Esophagus squamous epithelium (tissue), 5 donors: ENCODE measurements at places on chromosomes 13 and 19. TPM values are rescaled to one million over a fixed set of nuclear protein-coding genes. Genes with fewer than 3 reads are reported as not detected.
A peak's percentile ranks its signal among the peaks of the same experiment; 100 is the strongest.

DNA sequence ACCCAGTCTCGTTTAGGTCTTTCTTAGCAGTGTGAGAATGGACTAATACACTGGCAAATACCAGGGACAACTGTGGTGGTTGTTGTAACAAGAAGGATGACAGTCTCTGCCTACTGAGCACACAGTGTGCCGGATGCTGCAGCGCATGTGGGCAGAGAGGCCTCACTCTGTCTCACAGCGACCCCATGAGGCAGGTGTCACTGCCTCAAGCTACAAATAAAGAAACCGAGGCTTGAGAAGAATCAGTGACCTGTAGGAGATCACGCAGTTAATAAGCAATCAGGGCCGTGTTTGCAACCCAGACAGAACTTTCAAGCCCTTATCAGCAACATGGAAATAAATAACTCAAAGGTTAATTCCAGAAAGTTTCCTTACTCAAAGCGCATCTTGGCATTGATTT is 40.5 kb upstream of the GAS6 start:
- no peak overlapping the region for H3K4me3 ChIP-seq
- peaks cover 7% of the 10 kb centered on the region for H3K4me1 ChIP-seq
- peak overlapping the region; percentile 55 for H3K27ac ChIP-seq
- peaks cover 6% of the 10 kb centered on the region for H3K27me3 ChIP-seq

DNA sequence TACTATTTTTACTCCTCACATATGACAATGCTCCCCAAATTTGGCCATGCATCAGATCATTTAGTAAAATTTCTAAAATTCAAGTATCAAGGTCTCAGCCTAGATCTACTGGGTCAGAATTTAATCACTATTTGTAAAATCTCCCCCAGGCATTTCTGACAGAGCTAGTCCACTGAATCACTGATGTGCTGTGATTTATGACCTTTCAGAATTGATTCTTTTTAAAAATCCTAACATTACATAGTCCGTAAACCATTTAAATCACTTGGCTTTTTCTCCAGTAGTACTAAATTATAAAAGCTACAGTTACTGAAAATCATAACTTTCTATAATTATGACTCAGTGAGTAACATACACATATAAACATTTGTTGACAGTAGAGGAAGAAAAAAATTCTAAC is 92.8 kb upstream of the RAP2A start:
- no peak for DNase-seq
- no peaks in the 10 kb centered on the region for H3K36me3 ChIP-seq
- no peak overlapping the region for H3K27ac ChIP-seq
- H3K4me1 ChIP-seq = peaks cover 13% of the 10 kb centered on the region

DNA sequence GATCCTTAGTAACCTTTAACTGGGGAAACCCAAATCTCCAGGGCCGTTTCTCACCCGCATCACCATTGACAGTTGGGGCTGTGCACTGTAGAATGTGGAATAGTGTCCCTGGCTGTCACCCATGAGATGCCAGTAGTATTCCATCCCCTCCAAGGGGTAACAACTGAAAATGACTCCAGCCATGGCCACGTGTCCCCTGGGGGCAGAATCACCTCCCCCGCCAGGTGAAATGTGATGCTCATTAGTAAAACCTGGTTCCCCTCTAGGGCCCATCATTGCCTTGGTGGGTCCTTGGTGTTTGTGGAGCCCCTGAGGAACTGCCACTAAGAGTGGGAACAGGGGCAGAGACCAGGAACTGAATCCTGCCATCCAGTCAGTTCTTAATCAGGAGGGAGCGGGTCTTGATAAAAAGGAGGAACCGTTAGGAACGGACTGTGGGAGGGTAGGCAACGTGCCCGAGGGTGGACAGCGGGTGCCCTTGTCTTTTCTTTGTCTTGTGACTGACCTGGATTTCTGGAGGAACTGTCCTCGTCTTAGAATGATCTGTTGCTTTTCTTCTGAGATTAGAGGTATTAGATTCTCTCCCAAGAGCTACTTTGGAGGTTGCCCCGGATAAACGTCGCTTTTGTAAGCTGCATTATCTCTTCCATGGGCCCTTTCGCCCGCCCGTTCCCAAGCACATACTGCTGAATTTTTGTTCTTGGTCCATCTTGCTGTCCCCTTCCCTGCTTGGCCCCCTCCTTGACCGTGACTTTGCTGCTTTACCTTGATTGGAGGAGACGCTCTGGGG is 3.5 kb downstream of the MYO9B start:
- no peaks in the 10 kb centered on the region for H3K36me3 ChIP-seq
- H3K4me1 ChIP-seq = peaks cover 25% of the 10 kb centered on the region

DNA sequence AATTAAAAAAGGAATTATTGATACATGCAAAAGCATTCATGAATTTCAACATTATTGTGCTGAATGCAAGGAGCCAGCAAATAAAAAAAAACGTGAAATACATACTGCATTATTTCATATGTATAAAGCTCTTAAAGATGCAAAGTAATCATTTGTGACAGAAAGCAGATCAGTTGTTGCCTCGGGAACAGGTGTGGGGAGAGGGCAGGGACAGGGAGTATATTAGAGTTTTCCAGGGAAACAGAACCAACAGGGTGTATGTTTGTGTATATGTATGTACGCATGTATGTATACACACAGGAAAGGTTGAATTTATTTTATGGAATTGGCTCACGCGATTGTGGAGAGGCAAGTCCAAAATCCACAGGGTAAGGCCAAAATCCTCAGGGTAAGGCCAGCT is 502.9 kb upstream of the ARGLU1 start:
- no peaks in the 10 kb centered on the region for H3K27me3 ChIP-seq
- no peak overlapping the region for H3K27ac ChIP-seq
- no peaks in the 10 kb centered on the region for H3K4me1 ChIP-seq
- no peak for DNase-seq
- no peaks in the 10 kb centered on the region for H3K36me3 ChIP-seq

DNA sequence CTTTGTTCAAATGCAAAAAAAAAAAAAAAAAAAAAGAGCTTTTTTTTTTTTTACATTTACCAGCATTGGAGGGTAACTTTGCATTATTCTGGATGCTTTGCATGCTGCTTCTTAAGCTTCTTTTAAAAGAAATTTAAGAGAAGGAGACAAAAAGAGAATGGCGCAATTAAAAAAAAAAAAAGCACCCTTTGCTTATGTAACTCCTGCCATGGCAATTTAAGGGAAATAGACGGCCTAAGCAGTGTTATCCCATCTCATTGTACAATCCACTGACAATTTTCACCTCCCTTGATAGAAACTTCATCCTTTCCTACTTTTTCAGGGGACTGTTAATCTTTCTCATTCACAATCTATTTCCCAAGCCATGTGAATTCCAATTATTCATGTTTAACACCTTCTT is 129.8 kb downstream of the KCTD12 start:
- H3K36me3 ChIP-seq = no peaks in the 10 kb centered on the region
- DNase-seq = no peak
- H3K4me3 ChIP-seq = no peak overlapping the region
- no peak overlapping the region for H3K27ac ChIP-seq
- no peaks in the 10 kb centered on the region for H3K27me3 ChIP-seq

GRCh38 chr19:3721131-3721886 is 13.1 kb downstream of the TJP3 start:
- no peak for DNase-seq
- H3K27ac ChIP-seq = peak overlapping the region; percentile 40
- H3K36me3 ChIP-seq = no peaks in the 10 kb centered on the region
- H3K27me3 ChIP-seq = peaks cover 4% of the 10 kb centered on the region
- peaks cover 84% of the 10 kb centered on the region for H3K4me1 ChIP-seq

DNA sequence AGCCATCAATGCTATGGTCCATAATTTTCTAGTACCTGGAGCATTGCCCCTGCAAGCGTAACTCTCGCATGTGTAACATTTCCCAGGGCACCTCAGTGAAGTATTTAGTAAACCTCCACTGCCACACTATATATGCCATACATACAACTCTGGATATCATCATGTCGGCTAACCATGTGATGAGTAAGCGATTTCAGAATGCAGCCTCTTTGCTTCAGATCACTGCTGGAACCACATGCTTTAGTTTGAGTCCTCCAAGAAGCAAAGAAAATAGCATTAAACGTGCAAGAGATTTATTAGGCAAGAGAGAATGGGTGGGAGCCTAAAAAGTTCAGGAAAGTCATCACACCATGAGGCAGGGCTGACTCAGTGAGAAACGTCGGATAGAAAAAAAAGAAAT is 635.6 kb upstream of the SLITRK5 start:
- no peaks in the 10 kb centered on the region for H3K36me3 ChIP-seq
- H3K4me3 ChIP-seq = no peak overlapping the region
- H3K27me3 ChIP-seq = no peaks in the 10 kb centered on the region
- H3K4me1 ChIP-seq = no peaks in the 10 kb centered on the region
- DNase-seq = no peak
- H3K27ac ChIP-seq = no peak overlapping the region

GRCh38 chr13:104357174-104357573 is 1291.0 kb upstream of the SLC10A2 start:
- H3K27me3 ChIP-seq = no peaks in the 10 kb centered on the region
- H3K36me3 ChIP-seq = no peaks in the 10 kb centered on the region
- DNase-seq = no peak
- no peak overlapping the region for H3K27ac ChIP-seq
- H3K4me1 ChIP-seq = no peaks in the 10 kb centered on the region

- H3K4me3 ChIP-seq = no peak overlapping the region
- H3K4me1 ChIP-seq = no peaks in the 10 kb centered on the region
- no peak overlapping the region for H3K27ac ChIP-seq
- DNase-seq = no peak
- peaks cover 17% of the 10 kb centered on the region for H3K27me3 ChIP-seq
- no peaks in the 10 kb centered on the region for H3K36me3 ChIP-seq
Observed at GRCh38 chr13:22836475-22836874, 344.3 kb upstream of the SGCG start.

GRCh38 chr13:94598281-94598680 is 2.3 kb upstream of the TGDS start:
- no peak overlapping the region for H3K4me3 ChIP-seq
- H3K36me3 ChIP-seq = no peaks in the 10 kb centered on the region
- H3K27me3 ChIP-seq = no peaks in the 10 kb centered on the region
- no peak overlapping the region for H3K27ac ChIP-seq
- peaks cover 49% of the 10 kb centered on the region for H3K4me1 ChIP-seq

- H3K4me1 ChIP-seq = peaks cover 11% of the 10 kb centered on the region
- DNase-seq = peak; percentile 23
- peak overlapping the region; percentile 25 for H3K27ac ChIP-seq
Observed at GRCh38 chr13:50512474-50513299, 330.8 kb downstream of the DLEU7 start.

DNA sequence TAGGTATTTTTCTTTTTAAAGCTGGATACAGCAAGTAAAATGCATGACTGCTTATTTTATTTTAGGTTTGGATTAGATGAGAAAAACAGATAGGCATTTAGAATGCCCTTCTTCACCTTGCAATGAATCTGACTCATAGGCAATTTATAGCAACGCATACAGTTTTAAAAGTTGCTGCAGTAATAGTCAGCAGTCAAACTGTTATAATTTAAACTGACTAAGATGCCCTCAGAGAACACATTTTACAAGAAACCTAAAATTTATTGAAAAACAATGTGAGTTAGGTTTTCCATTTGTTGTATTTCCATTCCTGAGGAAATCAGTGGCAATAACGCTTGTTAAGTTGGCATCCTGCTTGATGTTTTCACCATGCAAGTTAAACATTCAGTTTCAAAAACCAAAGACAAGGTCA is 1128.2 kb upstream of the PCDH9 start:
- no peaks in the 10 kb centered on the region for H3K4me1 ChIP-seq
- H3K4me3 ChIP-seq = no peak overlapping the region
- no peak for DNase-seq
- H3K27ac ChIP-seq = no peak overlapping the region
- H3K36me3 ChIP-seq = no peaks in the 10 kb centered on the region
- H3K27me3 ChIP-seq = no peaks in the 10 kb centered on the region

DNA sequence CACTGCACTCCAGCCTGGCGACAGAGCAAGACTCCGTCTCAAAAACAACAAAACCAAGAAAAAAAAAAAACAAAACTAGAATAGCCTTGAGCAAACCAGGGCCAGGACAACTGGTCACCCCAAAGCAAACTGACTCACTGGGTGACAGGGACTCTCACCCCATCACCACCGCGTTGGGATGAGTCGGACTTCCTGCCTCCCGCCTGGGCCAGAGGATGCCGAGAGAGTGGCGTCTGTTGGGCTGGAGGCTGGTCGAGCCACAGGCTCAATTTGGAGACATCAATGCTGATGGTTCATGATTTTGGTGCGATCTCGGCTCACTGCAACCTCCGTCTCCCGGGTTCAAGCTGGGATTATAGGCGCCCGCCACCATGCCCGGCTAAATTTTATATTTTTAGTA is 11.6 kb downstream of the TMPRSS9 start:
- DNase-seq = no peak
- no peaks in the 10 kb centered on the region for H3K27me3 ChIP-seq
- no peak overlapping the region for H3K27ac ChIP-seq
- no peaks in the 10 kb centered on the region for H3K36me3 ChIP-seq
- no peaks in the 10 kb centered on the region for H3K4me1 ChIP-seq

DNA sequence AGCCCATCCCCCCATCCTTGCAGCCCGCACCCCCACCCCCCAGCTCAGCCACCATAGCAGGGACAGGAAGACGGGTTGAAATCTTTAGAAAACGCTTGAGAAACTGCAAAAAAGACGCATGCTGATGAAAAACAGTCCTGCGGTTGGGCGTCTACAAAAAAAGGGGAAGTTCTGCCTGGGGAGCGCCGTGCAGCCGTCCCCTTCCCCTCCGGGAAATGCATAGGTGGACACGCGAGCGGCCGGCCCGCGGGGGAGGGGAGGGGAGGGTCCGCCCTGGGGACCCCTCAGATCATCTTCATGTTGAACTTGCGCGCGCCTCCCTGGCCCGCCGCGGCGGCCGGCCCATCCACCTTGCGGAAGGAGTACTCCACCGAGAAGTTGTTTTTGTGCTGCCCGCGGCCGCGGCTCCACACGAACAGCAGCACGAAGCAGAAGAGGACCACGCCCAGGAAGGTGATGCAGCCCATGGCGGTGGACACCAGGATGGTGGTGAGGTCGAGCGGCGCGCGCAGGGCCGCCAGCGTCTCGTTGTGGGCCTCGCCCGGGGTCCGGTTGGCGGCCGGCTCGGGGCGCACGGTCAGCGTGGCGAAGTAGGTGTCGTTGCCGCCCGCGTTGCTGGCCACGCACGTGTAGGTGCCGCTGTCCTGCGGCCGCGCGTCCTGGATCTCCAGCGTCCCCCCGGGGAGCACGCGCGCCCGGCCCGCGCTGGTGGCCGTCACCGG is 7.9 kb upstream of the PEAK3 start:
- H3K27ac ChIP-seq = peak overlapping the region; percentile 8
- peak overlapping the region; percentile 13 for H3K4me3 ChIP-seq
- peaks cover 25% of the 10 kb centered on the region for H3K27me3 ChIP-seq
- no peak for DNase-seq
- H3K4me1 ChIP-seq = peaks cover 47% of the 10 kb centered on the region
- no peaks in the 10 kb centered on the region for H3K36me3 ChIP-seq

GRCh38 chr19:8505680-8506401 is 3.4 kb upstream of the PRAM1 start:
- no peak for DNase-seq
- peak overlapping the region; percentile 56 for H3K4me3 ChIP-seq
- peak overlapping the region; percentile 5 for H3K27ac ChIP-seq
- H3K27me3 ChIP-seq = no peaks in the 10 kb centered on the region

- peak overlapping the region; percentile 53 for H3K27ac ChIP-seq
- no peaks in the 10 kb centered on the region for H3K27me3 ChIP-seq
- peaks cover 55% of the 10 kb centered on the region for H3K4me1 ChIP-seq
Observed at GRCh38 chr19:31340042-31341025, 8.9 kb downstream of the TSHZ3 start.

Gene ATP8B3
- total RNA-seq = 0.67 TPM

Gene OR10H2
- total RNA-seq = not detected

Gene MED29
- 17.9 TPM for total RNA-seq

Gene DLEU7
- not detected for total RNA-seq

Gene ZNF98
- total RNA-seq = 0.62 TPM

Gene ZNF497
- 0.87 TPM for total RNA-seq

Gene FXYD3
- total RNA-seq = 599 TPM

Gene LRRC8E
- total RNA-seq = 8.1 TPM
